ENCODE measurements at places on chromosomes 4 and X.
A peak's percentile ranks its signal among the peaks of the same experiment; 100 is the strongest.

- no peak for DNase-seq
These were observed 418.6 kb upstream of the DIPK2B start for GRCh38 chrX:45619290-45619689.

DNA sequence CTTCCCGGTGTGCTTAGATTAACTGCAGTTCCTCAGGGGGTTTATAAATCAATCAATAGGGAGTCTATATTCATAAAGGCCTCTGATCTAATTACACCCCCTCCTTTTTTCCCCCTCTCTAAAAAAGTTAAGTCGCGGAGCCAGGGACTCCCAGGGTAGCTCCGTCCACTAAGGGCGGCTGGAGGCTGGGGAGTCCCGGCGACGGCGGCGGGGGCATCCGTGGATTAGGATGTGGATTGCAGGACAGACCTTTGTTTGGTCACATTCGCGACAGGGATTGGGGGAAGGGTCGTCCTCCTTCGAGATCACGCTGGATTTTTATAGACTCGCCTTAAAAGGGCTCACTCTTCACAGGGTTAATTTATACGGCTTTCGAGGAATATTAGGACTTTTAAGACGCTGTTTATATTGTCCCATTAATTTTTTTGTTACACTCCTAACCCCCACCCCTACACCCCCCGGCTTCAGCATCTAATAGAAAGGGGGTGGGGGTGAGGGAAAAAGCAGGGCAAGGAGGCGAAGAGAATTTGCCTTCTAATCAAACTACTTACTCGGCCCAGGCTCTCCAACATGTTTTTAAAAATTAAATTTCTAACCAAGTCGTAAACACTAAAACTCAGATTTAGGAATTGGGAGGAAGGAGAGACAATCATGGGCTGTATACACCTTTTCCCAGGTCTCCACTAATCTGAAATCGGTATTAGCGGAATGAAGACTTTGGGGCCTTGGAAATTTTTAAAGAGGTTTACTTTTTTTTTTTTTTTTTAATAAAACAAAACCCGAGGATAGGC is 8.5 kb downstream of the PITX2 start:
- DNase-seq = no peak

- DNase-seq = peak; percentile 77
These were observed 50.4 kb upstream of the CCDC160 start for GRCh38 chrX:134186362-134187121.

- no peak for DNase-seq
These were observed 28.8 kb downstream of the CHRNA9 start for GRCh38 chr4:40363945-40364344.

DNA sequence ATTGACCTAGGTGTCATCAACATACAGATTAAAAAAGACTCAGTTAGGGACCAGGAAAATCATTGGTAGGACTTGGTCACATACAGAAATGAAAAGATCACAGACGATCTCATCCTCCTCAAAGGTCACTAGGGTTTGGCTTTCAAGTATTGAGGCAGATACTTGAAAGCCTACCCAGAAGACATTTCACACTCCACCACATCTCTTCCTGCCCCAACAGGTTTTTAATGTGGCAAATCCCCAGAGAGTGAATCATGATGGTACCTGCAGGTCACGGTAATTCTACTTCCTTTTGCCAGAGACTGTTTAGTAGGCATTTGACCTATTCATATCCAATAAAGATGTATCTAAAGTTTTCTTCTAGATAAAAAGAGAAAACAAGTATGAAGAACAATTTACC is 44.1 kb downstream of the INPP4B start:
- no peak for DNase-seq

- no peak for DNase-seq
These were observed 22.3 kb downstream of the HAND2 start for GRCh38 chr4:173507471-173508385.

DNA sequence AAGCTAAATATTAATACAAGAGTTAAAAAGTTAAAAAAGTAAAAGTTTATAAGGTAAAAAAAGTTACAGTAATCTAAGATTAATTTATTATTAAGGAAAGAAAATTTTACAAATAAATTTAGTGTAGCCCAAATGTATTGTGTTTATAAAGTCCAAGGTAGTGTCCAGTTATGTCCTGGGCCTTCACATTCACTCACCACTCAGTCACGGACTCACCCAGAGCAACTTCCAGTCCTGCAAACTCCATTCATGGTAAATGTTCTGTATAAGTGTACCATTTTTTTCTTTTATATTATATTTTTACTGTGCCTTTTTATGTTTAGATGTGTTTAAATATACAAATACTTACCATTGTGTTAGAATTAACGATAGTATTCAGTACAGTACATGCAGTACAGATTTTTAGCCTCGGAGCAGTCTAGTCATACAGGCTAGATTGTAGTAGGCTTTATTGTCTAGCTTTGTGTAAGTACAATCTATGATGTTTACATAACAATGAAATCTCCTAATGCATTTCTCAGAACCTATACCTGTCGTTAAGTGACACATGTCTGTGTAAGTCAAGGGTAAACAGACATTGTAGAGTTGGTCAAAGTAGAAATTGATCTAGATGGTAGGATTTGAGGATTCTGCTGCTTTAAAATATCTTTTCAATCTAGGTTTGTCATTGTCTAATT is 197.7 kb downstream of the GC start:
- no peak for DNase-seq

DNA sequence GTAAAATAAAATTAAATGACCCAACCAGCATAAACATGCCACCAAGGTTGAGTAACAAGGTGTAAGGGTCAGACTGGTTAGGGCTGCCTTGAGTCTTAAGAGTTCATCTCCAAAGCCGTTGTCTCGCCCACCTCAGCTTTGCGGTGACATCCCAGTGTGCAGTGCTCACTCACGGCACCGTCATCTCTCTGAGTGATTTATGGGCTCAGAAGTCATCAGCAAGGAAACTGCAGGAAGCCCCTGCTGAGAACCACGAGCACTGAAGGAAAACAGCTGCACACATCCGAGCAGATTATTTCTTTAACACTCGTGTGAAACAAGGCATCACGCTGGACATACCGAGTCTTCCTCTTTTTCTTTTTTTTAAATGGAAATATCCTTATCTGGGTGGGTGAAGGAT is 411.1 kb downstream of the TRIML1 start:
- DNase-seq = no peak

DNA sequence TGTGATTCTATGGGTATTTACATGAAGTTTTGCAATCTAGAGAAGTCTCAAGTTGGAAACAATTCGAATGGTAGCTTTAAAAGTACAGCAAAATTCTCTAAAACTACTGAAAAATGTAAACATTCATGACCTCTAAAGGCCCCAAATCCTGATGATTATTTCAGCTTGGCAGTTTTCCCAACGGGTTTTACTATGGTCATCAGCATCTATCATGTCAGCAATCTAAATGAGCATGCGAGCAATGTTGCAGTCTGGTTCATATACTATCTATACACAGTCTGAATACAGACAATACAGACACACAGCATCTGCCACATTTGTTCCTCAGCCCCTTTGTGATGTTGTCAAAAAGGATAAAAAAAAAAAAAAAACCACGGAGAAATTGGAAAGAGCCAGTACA is 790.3 kb upstream of the HTR2C start:
- DNase-seq = no peak

- peak; percentile 13 for DNase-seq
These were observed 9.4 kb downstream of the MGST2 start for GRCh38 chr4:139674875-139675550.

DNA sequence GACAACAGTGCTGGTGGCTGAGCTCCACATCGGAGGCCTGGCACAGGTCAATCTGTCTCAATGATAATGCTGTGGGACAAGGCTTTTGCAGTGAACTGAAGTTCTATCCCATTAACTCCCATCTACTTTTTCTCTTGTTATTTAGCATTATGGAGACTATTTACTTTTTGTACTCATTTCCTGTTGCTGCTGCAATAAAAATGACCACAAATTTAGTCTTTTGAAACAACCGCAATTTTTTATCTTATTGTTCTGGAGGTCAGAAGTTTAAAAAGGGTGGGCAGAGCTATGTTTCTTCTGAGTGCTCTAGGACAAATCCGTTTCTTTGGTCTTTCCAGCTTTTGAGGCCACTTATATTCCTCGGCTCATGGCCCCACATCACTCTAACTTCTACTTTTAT is 111.0 kb upstream of the PITX2 start:
- no peak for DNase-seq

DNA sequence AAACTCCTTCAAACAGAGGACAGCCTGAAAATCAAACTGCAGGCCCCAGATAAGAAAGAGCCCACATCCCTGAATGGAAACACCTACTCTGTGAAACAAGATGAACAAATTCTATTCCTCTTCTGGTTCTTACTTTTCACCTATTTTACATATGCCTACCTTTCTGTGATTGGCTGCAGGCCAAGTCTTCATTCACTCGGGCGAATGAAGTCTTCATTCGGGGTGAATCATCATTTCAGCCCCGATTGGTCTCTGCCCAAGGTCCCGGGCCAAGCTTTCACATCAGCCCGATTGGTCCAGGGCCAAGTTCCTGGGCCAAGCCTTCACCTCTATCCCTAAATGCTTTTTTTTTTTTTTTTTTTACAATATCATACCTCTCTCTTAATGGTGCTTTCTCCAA is 529.8 kb upstream of the ACTRT1 start:
- DNase-seq = no peak

DNA sequence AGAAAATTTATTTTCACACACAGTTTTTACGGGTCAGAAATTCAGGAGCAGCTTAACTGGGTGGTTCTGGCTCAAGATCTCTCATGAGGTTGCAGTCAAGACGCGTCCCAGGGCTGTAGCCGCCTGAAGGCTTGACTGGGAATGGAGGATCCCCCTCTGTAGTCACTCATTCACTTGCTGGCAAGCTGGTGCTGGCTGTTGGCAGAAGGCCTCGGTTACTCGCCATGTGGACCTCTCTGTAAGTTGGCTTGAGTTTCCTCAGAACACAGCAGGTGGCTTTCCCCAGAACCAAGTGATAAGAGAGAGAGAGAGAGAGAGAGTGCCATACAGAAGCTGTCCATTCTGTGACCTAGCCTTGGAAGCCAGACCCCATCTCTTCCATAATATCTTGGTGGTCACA is 132.8 kb downstream of the DCLK2 start:
- DNase-seq = no peak

- DNase-seq = no peak
These were observed 422.2 kb downstream of the GABRG1 start for GRCh38 chr4:45701621-45702020.

- DNase-seq = no peak
These were observed 48.1 kb upstream of the RASGEF1B start for GRCh38 chr4:81519856-81520255.

DNA sequence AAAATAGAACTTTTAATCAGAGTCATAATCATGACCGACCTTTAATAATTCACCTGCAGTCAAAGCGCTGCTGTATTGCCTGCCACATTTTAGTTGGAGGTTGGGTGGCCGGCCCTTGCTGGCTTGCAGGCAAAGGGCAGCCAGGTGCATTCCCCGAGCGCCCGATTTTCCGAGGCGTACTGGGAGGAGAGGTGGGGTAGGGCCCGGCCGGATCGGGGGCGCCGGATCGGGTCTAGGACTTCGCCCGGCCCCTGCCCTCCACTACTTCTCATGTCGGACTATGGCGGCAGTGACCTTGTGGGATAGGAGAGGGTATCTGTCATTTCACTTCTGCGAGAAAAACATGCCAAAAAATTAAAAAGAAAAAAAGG is 2.5 kb upstream of the RS1 start:
- DNase-seq = no peak

DNA sequence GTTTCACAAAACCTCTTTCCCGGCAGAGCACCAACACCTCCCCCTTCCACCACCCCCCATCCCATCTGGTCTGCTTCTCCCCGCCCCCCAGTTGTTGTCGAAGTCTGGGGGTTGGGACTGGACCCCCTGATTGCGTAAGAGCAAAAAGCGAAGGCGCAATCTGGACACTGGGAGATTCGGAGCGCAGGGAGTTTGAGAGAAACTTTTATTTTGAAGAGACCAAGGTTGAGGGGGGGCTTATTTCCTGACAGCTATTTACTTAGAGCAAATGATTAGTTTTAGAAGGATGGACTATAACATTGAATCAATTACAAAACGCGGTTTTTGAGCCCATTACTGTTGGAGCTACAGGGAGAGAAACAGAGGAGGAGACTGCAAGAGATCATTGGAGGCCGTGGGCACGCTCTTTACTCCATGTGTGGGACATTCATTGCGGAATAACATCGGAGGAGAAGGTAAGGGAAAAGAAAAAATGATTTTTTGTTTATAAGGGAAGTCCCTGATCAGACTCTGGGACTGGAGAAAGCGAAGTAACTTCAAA is at the start of gene PDGFRA:
TSS of gene PDGFRA (plus strand) at position 333 of the 541 bp plus-strand sequence. CDS start 29,476 bp downstream, outside the sequence.
- no peak for DNase-seq

GRCh38 chrX:154411981-154412340 is 622 bp downstream of the TAFAZZIN start:
- DNase-seq = peak; percentile 64

- no peak for DNase-seq
These were observed at the start of gene NKX6-1 for GRCh38 chr4:84498935-84499623. TSS of gene NKX6-1 (minus strand) at chr4:84499292. CDS start at chr4:84498228, 1,064 bp downstream.

- no peak for DNase-seq
These were observed 170.6 kb upstream of the PACRGL start for GRCh38 chr4:20529691-20530090.

GRCh38 chr4:169645627-169646026 is 25.2 kb downstream of the CLCN3 start:
- DNase-seq = no peak

DNA sequence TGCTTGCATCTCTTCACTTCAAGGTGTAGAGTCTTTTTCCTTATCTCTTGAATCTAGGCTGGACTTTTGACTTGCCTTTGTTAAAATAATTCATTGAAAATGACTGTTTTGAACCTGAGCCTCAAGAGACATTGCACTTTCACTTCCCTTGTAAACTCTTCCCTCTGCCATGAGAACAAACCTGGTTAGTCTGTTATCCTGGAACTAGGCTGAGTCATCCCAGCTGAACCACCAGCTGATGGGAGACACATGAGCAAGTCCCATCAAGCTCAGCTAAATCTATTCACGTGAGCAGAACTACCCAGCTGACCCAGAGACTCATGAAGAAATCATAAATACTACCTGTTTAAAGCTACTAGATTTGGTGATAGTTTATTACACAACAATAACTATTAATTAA is 202.3 kb upstream of the CENPE start:
- no peak for DNase-seq

DNA sequence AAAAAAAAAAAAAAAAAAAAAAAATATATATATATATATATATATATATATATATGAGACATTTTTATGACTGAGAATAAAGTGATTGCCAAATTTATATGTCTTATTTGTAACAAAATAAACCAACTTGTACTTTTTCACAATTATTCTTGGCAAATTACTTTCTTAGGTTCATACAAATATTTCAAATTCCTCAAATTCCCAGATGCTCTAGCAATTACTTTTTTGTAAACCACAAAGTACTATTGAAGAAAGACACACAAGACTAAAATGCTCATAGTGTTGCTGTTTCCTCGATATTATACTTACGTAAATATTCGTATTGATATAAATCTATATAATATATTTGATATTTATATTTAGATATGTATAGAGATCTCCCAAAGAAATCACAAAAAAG is 390.0 kb downstream of the FAT4 start:
- no peak for DNase-seq

GRCh38 chr4:85970535-85970934 is 389.3 kb downstream of the MAPK10 start:
- DNase-seq = no peak
